Stimulated activated CD8-positive, alpha-beta memory T cell treated with anti-CD3 and anti-CD28 coated beads, Interleukin-7, amount 100 ng/mL, for 24 hours (primary cell): ENCODE measurements at places on chromosomes 5 and 9.

GRCh38 chr5:81895307-81895706 lies 76.5 kb upstream of the ATG10 start:
- DNase-seq, result no peak

GRCh38 chr9:6703898-6704639 lies 53.7 kb upstream of the KDM4C start:
- peak; percentile 47 for DNase-seq

GRCh38 chr9:116000748-116001329 lies 152.8 kb upstream of the PAPPA start:
- no peak for DNase-seq

DNA sequence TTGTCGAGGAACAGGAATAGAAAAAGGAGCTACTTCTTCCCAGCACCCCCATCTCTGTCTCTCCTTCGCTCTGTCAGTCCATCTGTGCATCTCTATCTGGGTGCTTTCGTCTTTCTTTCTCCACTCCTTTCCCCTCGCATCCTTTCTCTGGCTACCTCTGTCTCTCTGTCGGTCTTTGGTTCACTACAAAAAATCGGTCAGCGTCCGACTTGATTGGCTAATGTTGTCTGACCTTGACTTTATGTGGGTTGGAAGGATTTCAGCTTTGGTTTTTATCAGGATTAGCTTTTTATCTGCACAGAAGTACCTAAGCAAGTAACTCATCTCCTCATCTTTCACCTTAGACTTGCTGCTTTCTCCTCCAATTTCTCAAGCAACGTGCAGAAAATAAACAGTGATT lies 575.2 kb upstream of the ZNF462 start:
- no peak for DNase-seq

GRCh38 chr5:116810951-116811350 lies 236.3 kb upstream of the SEMA6A start:
- DNase-seq, result no peak

GRCh38 chr5:108763222-108763916 lies 15.7 kb downstream of the FER start:
- DNase-seq, result no peak

DNA sequence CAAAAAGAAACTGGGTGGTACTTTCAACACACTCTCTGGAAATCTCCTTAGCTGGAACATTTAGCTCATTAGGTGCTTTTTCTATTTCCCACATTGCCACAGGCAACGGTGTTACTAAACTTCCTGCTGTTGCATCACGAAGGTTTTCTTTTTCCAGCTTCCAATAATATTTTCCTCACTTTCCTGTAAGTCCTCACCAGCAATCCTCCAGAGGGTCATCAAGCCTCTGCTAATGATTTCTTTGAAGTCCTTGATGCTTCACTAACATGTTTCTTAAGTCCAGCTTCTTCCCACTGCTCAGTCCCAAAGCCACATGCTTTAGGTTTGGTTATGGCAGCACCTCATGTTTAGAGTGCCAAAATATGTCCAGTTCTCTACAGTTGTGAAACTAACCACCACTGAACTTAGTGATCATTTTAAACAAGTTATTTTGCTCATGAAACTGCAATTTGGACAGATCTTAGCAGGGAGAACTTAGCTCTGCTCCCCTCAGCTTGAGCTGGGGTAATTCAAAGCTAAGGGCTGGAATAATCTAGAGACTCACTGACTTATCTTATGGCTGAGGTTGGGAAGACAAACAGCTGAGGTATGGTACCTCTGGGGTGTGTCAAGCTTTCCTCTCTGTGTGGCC lies 39.9 kb upstream of the RETREG1 start:
- no peak for DNase-seq

GRCh38 chr9:70043285-70043684 lies 363 bp upstream of the MAMDC2 start:
- no peak for DNase-seq

DNA sequence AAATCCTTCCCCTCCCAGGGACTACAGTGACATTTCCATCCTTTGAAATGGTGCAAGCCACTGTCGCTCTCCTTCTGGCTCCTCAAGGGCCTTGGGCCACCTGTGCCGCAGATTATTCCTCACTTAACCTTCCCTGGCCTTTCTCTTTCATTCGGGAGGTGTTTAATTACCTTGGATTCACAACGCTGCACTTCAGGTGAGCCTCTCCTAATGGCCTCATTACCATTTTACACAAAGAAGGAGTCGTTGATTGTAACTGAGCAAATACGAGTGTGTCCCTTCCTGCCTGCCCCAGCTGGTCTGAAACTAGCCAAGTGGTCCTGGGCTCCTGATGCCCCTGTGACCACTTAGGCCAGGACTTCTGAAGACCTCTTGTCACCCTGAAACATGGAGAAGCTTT lies 205.0 kb downstream of the CRB2 start:
- no peak for DNase-seq

DNA sequence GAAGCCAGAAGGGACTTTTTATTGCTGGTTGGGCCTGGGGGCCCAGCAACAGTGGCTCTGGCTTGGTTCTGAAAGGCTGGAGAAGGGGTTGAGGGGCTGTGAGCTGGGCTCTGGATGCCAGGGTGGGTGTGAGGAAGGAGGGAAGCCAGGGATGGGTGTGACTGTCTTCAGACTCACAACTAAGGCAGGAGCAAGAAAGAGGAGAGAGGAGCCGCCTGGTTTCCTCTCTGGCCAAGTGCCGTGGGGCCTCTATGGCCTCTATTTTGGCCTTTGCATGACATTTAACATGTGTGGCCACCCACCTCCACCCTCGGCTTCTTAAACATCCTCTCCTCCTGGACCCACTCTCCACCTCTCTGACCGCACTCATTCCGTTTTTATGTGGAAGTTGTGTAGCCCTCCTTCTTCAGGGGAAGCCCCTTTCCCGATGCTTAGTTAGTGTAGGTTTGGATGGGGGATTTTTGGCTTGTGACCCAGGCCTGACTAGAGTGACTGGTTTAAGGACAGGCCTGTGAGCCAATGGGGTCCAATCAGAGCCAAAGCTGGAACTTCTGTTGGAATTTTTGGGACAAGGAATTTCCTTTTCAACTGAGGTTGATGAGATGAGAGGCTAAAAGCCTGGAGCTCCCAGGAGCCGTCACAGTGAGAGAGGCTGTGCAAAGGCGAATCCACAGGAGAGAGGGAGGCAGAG lies 517.8 kb downstream of the CCDC171 start:
- no peak for DNase-seq

DNA sequence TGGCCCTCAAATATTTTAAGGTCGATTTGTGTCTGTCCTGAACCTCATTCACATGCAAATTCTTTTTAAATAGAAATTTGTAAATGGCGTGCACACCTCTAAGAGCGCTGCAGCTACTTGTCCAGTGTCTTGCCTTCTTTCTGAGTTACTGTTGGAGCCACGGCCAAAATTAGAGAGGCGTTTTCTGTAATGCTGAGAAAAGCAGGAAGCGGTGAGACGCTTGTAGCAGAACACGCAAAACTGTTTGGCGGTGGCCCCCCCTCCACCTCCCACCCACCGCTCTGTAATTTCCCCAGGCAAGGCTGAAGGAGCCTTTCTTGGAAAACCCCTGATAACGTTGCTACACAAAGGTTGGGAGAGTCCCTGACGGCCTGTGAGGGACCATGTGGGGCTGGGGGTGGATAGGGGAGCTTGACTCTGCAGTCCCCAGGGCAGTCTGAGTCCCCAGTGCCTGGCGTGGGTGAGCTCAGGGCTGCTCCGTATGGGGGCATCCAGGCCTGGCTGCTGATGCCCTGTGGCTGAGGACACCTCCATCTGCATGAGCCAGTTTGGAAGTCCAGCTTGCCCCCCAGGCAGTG lies 96.5 kb downstream of the GADD45G start:
- DNase-seq, result peak; percentile 45

- DNase-seq, result no peak
Observed at GRCh38 chr9:12699529-12699928, 6.3 kb downstream of the TYRP1 start.

- no peak for DNase-seq
Observed at GRCh38 chr9:113858282-113858681, 17.8 kb upstream of the ZNF618 start.

- no peak for DNase-seq
Observed at GRCh38 chr9:87305151-87305550, 192.5 kb upstream of the DAPK1 start.

GRCh38 chr5:95907740-95908706 lies 53.6 kb downstream of the ELL2 start:
- no peak for DNase-seq

DNA sequence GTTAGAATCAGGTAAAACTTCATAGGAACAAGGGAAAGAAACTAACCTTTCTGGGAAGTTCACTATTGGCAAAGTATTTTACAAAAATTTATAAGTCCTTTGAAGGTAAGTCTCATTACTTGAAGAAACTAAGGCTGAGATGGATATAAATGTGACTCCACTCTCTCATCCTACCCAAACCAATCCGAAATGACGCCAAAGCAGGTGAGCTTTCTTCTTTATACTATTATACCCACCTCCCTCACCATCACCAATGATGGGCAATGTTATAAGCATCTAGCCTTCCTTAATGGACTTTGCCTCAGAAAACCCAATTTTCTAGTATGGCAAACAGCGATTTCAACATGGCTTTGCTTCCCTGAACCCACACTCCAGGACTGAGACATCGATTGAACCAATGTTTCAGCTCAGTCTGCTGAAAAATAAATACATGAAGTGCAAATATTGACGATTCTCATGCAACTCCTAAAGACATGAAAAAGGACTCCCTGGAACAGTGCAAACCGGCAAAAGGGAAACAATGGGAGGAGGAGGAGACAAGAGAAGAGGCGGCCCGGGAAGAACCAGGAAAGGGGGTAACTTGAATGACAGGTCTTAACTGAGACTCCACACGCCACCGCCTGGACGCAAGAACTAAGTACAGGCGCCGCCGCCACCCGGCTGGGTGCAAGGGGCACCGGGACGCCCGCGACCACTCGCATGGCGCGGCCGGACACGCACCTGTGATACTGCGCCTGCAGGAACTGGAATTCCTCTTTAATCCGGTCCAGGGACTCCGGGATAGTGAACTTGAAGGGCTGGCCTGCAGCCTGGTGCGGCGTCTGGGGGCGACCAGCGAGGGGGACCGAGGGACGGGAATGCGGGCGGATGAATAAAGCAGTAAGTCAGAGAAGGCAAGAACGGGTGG lies 2.5 kb downstream of the TLE1 start:
- DNase-seq, result no peak

GRCh38 chr5:172819569-172819968 lies 14.5 kb upstream of the ERGIC1 start:
- DNase-seq, result no peak

DNA sequence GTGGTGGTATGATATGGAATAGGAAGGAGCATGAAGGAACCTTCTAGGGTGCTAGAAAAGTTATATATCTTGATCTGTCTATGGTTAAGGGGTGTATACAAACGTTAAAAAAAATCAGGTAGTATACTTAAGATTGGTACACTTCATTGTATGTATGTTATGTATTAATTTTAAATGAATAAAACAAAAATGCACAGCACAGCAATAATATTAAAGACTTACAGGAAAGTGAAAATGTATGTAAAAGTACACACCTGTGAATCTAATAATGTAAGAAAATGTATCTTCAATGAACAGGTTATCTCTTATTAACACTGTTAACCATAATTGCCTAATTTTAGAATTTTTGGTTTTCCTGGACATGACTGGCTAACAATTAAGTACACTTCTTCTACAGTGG lies 77.2 kb downstream of the HMGCR start:
- no peak for DNase-seq

DNA sequence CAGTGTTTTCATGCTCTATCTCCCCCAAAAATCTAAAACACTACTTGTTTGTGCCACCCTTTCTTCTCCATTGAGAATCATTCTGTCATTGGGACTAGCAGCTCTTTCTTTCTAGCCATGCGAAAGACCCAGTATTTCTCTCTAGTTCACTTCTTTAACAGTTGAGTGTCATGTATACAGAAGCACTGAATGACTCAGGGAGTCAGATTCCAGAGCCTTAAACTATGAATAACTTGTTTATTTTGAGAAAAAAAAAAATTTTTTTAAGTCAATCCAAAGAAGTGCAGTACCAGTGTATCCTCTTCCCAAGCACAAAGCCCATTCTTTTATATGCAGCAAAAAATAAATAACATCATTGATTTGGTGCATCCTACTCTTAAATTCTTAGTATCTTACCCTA lies 415.4 kb upstream of the GRAMD2B start:
- DNase-seq, result no peak

DNA sequence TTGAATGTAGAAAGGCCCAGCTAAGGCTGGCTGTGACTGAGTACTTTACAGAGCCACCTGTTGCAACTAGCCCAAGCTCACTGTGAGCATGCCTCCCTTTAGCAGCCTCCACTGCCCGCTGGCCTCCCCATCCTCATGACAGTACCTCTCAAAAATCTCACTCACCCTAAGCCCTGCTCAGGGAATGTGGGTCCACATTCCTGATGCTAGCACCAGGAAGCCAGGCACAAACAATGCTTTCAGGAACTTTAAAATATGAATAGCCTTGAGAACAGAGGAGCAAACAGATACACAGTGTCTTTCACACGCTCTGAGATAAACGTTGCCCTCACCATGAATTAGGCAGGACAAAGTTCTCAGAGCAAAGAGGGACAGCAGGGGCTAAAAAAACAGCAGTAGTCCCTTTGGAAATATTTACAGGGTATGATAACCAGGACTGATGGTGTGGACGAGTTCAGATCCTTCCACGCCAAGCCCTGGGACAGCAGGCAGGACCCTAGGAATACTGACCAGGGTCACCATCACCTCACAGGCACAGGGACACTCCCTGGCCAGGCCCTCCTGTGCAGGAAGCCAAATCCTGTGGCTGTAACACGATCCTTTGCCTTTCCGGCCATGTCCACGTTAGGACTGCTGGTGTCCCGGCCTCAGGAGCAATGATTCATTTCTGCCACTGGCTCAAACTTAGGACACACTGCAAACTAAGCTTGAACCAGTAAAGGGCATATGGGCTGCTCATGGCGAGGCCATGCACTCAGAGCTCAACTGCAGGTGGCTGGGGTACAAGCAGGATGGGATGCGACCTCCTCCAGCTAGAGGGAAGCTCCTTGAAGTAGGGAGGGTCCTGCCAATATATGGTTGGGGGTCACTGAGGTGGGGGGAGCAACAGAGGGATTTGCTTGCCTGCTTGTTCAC lies 9.6 kb downstream of the ACSL6 start:
- DNase-seq, result no peak

DNA sequence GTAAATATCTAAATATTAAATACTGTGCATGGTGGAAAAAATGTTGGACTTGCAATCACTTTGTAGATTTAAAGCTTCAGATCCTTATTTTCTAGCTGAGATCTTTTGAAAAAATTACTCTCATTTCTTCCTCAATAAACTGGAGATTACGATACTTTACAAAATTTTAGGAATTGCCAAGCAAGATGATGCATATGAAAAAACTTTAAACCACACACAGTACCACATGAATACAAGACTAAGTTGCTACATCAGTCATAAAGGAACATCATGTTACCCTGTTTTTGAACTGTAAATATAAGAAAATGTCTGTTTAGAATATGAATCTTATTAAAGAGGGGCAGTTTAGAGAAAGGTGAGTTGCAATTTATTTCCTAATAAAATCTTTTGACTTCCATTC lies 703.6 kb upstream of the NUDT12 start:
- DNase-seq, result no peak

DNA sequence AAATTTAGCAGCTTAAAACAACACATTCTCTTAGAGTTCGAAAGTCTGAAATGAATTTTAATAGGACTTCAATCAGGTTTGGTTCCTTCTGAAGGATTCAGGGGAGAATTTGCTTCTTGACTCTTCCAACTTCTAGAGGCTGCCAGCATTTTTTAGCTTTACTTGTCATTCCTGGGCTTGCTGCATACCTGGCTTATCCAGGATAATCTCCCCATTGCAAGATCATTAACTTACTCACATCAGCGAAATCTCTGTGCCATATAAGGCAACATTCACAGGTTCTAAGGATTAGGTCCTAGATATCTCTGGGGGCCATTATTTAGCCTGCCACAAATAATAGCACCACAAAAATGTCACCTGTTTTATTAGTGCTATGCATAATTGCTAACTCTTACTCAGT lies 46.2 kb upstream of the PCSK5 start:
- DNase-seq, result no peak
